ENCODE measurements at places on chromosomes 6 and 20.

GRCh38 chr6:115220551-115221159 lies 840.0 kb downstream of the FRK start:
- DNase-seq: no peak

- DNase-seq: no peak
Measured at GRCh38 chr6:169395080-169395805, 141.6 kb upstream of the THBS2 start.

- DNase-seq: peak; percentile 68
Measured at GRCh38 chr6:5219011-5219691, 41.6 kb downstream of the LYRM4 start.

DNA sequence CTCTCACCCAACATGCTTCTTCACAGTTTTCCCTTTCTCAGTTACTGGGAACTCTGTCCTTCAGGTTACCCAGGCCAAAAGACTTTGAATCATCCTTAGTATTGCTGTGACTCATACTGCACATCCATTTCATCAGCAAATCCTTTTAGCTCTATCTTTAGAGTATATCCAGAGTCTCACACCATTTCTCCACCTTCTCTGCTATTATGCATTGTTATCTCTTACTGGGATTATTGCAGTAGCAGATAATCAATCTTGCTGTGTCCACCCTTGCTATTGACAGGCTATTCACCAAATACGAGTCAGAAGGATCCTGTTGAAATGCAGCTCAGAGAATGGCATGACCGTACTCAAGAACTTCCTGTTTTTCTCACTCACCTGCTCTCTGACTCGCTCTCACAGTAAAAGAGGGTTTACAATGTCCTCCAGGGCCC lies 57.3 kb downstream of the BCKDHB start:
- no peak for DNase-seq

DNA sequence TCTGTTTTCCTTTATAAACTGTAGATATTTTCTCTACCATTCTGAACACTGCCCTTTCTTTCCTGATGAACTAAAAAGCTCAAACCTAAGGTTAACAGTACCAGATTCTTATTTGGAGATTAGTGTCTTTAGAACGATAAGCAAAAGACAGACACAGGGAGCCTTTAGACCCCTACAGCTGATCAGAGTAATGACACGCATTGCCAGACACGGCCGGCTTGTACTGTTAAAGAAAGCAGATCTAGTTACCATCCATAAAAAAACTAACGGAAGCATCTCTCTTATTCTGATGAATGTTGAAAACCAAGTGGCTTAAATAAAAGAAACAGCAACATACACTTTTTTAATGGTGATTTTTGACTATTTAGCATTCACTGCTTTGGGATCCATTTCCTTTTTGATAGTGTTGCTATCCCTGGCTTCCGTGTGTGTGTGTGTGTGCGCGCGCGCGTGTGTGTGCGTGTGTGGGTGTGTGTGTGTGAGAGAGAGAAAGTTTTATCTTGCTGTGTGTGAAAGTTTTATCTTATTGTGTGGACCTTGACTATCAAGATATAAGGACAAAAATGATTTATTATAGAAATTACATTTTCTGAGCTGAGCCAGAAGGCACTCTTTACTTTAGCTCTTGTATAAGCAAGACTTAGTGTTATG lies 95.6 kb upstream of the SLC35B3 start:
- DNase-seq: no peak

- DNase-seq: no peak
Measured at GRCh38 chr6:63941747-63942470, 306.3 kb downstream of the PHF3 start.

- no peak for DNase-seq
Measured at GRCh38 chr20:3141757-3142156, 17.9 kb downstream of the FASTKD5 start.

DNA sequence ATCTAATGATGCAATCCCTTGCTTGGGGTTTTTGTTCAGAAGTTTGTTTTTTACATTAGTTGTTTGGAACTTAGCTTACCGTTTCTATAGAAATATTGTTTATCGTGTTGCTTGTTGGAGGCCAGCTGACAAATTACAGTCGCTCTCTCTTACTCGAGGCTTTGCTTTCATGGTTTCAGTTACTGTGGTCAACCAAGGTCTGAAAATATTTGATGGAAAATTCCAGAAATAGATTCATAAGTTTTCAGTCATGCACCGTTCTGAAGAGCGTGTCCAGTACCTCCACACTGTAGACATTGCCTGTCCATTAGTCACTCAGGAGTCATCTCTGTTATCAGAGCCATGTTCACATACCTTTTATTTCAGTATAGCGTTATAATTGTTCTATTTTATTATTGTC lies 47.9 kb downstream of the DEK start:
- no peak for DNase-seq

DNA sequence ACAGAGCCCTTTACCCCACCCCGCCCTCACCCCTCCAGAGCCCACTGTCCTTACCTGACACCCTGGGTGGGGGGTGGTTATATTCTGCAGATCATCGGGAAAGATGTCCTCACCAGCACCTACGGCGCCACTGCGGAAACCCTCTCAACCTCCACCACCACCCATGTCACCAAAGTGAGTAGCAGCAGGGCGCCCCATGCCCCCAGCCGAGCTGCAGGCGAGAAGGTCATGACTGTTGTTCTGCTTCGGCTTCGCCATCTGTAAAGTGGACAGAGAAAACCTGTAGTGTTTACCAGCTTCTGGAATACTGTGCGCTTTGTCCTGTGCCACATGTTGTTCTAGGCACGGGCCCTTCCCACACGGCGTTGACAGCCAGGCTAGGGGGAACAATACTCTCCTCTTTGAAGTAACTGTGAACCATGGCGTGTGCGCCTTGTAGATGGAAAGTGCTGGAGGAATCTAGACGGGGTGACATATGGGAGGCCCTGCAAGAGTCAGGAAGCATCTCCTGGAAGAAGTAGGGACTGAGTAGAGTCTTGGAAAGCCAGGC lies 16.5 kb upstream of the AAR2 start:
- DNase-seq: no peak
